ENCODE measurements at places on chromosomes 2 and 18.

DNA sequence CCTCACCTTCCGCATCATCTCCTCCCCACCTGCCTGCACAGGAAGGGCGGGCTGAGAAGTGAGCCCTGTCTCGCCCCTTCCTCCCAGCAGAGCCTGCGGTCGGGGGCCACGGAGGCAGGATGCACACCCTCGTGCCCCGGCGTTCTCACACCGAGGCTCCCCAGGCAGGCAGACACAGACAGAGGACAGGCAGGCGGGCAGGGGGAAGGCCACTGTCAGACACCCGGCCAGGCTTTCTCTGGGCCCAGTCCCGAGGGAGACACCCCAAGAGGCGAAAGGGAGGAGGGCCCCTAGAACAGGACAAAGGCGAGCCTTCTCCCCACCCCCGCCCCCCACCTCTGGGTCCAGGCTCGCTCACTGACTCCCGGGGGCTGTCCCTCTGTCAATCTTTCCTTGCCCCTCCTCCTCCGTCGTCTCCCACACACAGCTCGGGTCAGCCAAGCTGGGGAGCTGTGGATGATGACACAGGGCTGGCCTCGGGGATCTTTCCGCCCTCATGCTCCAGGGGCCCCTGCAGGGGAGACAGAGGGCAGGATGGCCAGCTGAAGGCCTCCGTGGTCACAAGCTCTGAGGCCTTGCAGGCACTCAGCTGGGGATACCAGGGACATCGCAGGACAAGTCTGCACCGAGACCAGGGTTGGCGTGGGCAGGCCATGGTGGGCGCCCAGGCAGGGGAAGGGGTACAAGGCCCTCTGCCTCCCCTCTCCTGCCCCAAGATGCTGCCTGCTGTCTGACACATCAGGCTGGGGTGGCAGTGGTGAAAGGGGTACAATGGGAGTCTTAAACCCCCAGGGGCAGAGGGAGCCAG is 24.9 kb downstream of the BIN1 start:
- DNase-seq = no peak

- no peak for DNase-seq
Observed at GRCh38 chr18:77223221-77223639, 26.4 kb upstream of the GALR1 start.

DNA sequence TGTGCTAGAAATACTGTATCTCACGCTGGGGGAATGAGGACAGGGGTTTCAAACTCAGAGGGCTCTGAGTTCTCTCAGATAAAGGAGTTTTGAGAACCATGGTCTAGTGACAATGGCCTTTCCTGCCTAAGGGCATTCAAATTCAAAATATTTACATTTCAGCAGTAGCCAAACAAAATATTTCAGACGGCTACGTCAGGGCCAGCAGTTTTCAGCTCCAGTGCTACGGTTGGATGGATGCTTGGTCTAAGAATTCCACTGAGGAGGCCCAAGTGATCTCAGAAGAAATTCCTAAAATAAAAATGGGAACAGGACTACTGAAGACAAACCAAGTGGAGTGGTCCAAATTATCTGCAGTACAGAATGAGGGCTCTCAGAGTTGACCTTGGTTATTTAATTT is 41.1 kb upstream of the SCG2 start:
- no peak for DNase-seq

DNA sequence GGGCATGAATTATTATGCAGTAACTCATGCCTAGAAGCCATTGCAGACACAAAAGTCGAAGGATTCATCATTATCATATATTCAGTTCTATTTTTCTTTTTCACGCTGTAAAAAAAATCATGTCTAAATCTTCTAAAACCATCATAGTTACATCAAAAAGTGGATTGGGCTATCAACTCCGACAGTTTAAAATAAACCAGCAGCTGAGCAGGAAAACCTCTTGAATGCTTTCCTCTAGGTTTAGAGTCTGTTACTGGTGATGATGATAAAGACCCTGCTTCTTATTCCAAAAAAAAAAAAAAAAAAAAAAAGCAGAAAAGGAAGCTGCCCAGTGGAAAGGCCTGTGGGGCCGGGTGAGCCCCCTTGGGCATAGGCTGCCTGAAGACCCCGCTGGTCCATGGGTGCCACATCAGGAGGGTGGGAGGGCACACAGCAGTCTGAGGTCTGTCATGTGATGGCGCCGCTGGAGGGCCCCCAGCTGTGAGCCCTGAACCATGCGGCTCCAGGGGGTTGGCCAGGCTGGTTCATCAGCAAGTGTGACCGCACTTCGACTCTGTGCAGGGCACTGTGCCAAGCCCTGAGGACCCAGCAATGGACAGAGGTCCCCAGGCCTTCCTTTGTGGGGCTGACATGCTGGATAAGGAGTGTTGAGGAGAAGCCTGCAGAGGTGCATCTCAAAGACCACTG is 199.6 kb downstream of the EIPR1 start:
- DNase-seq = no peak

- DNase-seq = peak; percentile 89
Observed at GRCh38 chr2:68764041-68764805, 29.6 kb downstream of the ARHGAP25 start.

DNA sequence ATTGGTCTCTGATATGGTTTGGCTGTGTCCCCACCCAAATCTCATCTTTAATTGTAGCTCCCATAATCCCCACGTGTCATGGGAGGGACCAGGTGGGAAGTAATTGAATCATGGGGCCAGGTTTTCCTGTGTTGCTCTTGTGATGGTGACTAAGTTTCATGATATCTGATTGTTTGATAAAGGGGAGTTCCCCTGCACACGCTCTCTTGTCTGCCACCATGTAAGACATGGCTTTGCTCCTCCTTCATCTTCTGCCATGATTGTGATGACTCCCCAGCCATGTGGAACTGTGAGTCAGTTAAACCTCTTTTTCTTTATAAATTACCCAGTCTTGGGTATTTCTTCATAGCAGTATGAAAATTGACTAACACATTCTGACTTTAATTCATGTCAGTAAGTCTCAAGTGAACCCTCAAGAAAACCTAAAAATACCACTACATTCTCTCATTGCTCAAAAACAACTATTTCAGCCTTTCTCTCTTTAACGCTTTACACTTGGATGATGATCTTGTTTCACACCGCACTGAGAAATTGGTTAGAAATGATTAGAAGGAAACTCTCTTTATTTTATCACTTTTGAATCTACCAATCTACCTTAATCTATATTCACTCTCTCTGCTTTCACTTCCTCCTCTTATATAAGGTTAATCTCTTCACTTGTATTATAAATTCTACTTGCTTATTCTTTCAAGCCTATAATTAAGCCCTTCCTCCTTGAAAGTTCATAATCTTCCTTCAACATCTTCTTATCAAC is 110.1 kb downstream of the GALR1 start:
- no peak for DNase-seq

DNA sequence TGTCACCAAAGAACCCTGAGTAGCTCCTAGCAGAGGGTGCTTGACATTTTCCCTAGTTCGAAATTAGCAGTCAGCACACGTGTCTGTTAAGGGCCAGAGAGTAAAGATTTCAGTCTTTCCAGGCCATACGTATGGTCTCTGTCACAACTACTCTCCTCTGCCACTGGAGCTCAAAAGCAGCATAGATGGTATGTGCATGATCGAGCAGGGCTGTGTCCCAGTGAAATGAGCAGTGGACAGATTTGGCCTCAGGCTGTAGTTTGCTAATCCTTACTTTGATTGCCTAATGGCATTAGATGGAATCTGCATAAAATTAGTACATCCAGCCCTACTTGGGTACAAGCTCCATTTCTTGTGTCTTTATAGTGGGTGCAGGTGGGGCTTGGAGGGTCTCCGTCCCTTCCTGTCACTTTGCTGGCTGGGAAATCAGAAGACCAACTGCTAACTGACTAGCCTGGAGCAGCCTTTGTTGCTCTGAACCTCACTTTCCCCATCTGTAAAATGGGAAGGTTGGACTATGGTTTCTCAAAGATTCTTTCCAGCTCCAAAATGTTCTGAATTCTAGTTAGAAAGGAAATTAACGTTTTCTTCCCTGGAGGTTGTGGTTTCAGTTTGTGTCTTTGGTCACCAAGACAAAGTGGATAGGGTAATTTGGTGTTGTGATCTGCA is 108.5 kb downstream of the GLI2 start:
- no peak for DNase-seq

GRCh38 chr2:2902547-2903281 is 474.9 kb downstream of the EIPR1 start:
- no peak for DNase-seq

DNA sequence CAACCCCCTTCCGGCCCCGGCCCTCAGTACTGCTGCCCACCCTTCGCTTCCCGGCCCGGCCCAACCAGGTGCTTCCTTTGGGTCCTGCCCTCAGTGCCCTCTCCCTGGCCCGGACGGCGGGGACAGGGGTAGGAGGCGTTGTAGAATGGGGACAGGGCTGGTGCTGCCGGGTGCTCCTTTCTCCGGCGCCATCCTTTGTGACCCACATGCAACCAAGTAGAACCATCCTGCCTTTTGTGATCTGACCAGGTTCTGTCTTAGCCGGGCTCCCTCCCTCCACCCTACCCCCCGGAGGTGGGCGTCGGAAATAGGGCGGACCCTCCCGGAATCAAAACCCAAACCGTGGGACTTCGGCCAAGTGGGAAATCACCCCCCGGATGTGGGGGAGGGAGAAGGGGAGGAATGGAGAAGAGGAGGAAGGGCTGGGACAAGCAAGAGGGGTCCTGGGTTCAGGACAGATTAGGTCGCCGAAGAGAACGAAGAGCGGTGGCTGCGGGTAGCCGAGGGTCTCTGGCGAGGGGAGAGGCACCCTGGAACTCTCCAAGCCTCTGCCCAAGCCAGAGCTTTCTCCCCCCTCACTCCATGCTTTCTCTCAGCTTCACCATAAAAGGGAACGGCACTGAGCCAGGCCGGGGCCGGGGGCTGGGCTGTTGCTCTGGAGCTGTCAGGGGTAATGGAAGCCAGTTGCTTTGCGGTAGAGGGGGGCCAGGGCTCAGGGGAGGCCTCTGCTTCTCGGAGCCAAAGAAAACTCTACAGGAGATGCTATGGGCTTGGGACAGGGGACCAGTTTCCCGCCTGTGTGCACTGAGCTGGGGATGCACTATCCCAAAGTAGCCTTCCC is 756 bp upstream of the OST4 start:
- peak; percentile 65 for DNase-seq

GRCh38 chr2:110871637-110872036 is 139.3 kb downstream of the ACOXL start:
- no peak for DNase-seq
